A172 (cell line): ENCODE measurements at places on chromosomes 6 and 20.

DNA sequence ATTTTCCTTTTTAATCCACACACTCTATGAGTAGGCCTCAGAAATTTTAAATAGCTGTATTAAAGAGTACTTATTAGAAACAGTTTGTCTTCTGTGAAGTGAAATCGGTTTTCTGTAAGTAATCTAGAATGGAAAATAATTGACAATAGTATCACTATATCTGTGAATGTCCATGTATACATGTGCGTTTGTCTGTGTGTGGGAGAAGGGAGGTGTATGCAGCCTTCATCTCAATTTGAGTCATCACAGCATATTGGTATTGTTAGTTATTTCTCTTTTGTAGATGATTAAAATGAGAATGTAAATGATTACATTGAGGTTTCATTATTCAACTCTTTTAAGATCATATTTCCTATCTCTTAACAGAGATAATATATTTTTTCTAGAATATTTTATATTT is 206.0 kb downstream of the EYS start:
- no peak for DNase-seq

DNA sequence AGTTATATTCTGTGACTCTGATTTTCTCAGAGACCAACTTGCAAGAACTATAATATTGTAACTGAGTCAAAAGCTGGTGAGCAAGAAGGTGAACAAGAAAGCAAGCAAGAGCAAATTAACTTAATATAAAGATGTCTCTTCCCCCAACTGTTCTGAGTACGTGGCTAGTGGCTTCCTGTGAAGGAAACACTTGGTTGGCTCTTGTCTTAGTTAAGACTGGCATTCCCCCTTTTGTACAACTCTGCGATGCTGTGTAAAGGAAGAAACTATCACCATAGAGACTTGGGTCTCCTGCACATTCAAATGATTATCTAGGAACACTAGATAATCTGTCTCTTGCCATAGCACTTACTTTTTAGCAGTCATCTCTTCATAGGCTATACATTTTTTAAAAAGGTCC is 47.3 kb upstream of the TNFAIP3 start:
- no peak for DNase-seq

GRCh38 chr20:11920083-11920482 is 2.4 kb downstream of the BTBD3 start:
- DNase-seq = no peak

DNA sequence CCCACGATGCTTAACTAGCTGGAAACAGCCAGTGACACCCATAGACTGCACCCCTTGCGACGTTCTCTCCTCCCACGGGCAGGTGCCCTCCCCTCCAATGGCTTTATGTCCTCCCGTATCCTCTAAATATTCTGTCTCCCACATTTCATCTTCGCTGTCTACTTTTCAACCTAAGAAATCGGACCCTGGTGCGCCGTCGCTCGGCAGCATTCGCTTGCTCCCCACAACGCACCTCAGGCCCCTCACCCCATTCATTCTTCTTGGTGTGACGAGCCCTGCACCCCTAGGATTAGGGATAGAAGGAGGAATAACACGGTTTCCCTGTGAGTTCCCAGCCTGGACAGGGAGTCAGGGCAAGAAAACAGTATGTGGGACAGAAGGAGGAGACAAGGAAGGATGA is 74.3 kb upstream of the FOXQ1 start:
- DNase-seq = no peak

DNA sequence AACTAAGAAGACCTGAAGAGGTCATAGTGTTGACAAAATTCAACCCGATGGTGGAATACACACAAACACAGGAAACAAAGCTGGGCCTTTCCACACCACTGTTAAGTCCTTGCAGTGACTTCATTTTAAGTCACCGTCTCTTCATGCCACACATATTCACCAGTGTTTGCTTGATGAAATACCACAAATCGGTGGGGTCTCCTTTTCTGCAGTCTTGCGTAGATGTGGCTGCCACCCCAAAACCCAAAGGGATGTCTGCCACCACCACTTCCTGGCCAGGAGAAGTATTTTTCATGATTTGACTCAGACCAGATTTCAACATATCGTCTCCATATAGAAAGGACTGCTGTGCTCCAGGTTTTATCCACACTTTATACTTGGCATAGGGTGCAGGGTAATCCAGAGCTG is 11.0 kb upstream of the COL10A1 start:
- DNase-seq = no peak

GRCh38 chr6:44167567-44167966 is 8.9 kb downstream of the CAPN11 start:
- no peak for DNase-seq

DNA sequence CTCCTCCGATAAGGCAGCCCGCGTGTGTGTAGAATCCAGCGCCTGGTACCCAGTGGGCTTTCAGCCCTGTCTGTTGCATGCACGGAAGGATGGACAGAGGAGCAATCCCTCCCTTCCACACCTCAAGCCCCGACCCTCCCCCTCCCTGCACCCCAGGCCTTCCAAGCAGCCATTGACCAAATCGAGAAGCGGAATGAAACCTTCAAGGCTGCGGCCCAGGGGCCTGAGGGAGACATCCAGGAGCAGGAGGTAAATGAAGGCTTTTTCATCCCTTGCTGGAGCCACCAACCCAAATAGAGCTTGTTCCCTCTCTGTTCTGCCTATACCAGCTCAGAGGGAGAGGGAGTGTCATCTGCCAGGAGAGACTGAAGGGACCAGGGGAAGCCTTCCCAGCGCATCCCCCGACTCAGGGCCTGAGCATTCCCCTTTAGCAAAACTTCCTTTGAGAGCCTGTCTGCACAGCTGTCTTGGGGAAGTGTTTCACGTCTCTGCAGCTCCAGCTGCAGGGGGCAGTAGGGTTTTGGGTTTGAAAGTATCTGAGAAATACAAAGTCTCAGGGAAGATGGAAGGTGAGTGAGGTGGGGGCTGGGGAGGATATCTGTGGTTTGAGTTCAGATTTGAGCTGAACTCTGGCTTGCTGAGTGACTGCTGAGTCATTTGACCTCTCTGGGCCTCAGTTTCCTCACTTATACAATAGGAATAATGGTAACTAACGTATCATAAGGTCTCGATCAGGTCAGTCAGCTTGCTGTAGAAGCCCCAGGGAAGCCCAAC is 16.1 kb downstream of the FGD2 start:
- peak; percentile 43 for DNase-seq

DNA sequence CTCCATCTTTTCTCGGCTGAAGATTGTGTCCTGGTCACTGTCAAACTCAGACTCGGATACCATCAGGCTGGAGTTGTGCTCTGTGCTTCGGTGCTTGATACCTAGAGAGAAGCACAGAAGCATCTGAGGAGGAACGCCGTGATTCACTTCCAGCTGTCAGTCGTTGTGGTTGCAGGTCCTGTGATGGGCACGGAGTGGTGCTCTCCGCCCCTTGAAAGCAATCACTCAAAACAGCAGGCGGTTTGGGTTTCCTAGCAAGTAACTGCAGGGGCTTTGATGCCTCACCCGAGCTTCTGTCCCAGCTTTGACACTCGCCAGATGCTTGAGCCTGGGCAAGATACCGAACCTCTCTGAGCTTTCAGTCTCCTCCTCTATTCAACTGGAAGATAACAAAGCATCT is 52.5 kb downstream of the ALDH5A1 start:
- no peak for DNase-seq

DNA sequence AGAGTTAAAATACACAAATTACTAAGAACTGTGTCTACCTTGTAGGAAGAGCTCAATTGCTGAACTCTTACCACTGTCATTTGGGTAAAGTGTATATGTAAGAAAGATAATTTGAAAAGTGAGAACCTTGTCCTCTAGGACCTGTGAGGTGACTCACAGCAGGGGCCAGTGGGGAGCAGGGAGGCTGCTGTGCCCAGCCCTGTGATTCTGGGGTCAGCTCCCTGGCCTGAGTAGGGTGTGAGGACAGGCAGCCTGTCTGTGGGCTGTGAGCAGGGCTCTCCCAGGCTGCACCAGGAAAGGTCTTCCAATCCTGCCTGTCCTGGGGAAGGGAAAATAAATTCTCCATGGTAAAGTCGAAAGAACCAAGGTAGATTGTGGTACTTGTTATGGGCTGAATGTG is 27.3 kb upstream of the SIRPG start:
- no peak for DNase-seq

DNA sequence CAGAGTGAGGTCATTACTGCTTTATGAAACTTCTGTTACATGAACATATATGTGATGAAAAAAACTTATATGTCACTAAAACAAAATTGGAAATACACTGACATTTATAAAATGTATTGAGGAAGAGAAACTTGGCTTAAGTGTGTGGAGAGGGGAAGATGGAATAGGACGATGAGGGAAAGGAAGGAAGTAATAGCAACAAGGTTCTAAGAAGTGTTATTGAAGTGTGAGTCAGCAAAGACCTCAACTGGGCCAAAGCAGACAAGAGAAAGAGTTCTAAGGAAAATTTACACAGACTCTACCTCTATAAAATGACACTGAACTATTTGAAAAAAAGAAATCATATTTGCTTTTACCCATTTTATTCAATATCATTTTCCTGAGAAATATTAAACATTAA is 38.3 kb downstream of the SNX3 start:
- DNase-seq = no peak

DNA sequence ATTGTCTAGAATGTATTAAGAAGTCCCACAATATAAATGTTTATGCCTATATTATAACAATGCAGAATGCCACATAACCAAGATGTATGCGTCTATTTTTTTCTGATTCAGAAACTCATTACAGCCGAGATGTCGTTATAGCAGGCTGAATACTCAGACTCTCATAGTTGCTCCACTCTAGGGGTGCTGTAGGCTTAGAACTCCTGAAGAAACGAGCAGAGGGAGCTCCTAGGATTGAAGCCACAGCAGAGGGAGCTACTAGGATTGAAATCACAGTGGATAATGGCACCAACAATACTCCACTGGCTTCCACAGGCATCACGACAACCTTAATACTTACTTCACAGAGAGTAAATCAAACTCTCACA is 208.9 kb downstream of the KIF16B start:
- DNase-seq = no peak

GRCh38 chr6:25418454-25419052 is 139.4 kb downstream of the CARMIL1 start:
- DNase-seq = no peak

DNA sequence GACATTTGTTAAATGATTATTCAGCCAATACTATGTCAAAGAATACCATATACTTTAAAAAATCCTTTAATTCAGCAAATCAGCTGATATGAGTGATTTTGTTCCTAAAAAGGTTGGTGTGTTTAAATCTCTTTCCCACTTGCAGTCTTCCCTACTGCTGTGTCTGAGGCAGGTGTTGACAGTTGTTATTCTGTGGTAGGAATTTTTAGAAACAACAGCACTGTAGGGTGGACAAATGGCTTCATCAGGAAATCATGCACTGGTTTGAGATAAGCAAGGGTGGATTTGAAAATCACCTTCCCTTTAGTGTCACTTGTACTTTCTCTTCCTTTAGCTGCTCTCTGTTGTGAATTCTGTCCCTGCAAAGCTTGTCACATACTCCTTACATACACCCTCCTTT is 213.7 kb upstream of the SGK1 start:
- DNase-seq = no peak

DNA sequence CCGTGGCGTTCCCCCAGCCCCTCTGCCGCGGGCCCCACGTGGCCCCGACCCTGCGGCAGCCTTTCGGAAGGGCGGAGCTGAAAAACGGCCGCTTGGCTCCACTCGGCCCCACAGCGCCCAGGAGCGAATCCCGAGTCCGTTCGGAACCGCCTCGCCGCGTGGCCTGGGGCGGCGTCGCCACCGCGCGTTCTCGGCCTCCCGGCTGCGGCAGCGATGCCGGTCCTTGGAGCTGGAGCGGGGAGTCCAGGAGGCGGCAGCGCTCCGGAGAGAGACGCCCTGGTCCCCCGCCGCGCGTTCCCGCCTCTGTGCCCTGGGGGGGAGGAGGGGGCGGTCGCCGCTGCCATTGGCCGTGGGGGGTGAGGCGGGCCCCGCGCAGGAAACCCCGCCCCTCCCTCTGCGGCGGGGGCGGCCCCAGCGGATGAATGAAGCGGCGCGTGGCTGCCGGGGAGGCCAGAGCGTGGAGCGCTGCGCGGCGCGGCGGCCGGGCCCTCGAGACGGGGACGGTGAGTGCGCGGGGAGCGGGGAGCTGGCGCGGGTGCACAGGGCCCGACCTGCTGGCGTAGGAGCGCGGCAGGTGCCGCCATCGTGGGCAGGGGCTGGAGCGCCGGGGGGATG is at the start of gene SLCO4A1:
TSS of gene SLCO4A1 (plus strand) at position 453 of the 615 bp plus-strand sequence. CDS start 13,952 bp downstream, outside the sequence.
- DNase-seq = peak; percentile 71

GRCh38 chr6:35058865-35059522 is 82.1 kb downstream of the TCP11 start:
- no peak for DNase-seq

DNA sequence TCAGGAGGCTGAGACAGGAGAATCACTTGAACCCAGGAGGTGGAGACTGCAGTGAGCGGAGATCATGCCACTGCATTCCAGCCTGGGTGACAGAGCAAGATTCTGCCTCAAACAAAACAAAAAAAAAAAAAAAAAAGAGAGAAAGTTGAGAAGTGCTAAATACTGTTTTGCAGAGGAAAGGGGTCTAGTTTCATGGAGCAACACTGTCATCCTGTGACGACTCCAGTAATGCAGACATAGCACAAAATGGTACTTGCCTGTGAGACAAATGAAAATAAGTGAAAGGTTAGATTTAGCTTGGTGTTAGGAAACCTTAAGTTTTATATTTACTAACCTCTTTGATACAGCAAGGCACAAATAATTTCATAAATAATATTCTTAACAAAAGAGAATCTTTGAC is 29.7 kb downstream of the CEP162 start:
- no peak for DNase-seq

DNA sequence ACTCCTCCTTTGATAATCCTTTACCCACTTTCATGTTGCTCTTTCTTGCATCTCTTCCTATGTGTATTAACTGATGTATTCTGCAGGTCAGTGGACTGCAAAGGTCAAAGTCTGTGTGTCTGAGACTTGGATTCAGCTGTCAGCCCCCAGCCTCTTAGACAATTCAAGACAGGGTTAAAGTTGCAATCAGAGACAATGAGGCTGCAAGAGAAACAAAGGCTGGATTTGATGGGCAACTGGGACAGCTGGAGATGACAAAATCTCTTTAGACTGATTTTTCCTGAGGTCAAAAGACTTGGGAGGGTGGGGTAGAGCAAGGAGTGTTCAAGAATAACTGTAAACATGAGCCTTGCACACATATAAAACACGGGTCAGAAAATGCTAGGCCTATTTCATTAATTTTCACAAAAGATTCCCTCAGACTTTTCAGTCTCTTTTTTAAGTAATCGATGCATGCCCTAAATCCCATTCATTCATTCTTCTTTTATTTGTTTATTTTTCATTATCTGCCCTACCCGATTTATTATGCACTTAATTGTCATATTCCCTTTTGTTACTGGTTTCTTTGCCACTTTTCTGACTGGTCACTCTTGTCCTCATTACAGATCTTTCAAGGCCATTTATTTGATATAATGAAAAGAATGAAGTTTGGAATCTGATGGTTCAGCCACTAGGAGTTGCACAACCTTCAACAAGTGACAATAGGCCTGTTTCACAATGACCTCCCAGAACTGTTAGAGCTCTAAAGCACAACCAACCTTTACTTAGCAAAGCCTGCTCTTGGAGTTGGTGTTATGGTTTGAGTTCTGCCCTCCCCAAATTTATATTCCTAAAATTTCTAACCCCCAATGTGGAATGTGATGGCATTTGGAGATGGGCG is 33.8 kb upstream of the AKAP12 start:
- DNase-seq = no peak
